GM04503 (cell line): ENCODE measurements at places on chromosomes 2 and 18.

DNA sequence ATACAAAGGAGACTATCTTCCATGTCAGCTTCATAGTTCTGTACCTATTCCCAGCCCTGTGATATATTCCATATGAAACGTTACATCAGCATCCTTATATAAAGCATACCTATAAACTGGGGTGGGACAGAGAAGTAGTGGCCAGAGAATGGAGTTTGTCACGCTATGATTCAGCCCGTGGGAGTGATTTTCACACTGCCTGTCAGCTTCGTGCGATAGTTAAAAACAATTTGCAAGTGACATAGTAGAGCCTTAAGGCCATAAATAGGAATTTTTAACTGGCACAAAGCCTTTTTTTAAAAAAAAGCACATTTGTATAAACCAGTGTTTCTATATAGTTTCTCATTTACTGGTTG is 30.2 kb downstream of the PKP4 start:
- DNase-seq = no peak

DNA sequence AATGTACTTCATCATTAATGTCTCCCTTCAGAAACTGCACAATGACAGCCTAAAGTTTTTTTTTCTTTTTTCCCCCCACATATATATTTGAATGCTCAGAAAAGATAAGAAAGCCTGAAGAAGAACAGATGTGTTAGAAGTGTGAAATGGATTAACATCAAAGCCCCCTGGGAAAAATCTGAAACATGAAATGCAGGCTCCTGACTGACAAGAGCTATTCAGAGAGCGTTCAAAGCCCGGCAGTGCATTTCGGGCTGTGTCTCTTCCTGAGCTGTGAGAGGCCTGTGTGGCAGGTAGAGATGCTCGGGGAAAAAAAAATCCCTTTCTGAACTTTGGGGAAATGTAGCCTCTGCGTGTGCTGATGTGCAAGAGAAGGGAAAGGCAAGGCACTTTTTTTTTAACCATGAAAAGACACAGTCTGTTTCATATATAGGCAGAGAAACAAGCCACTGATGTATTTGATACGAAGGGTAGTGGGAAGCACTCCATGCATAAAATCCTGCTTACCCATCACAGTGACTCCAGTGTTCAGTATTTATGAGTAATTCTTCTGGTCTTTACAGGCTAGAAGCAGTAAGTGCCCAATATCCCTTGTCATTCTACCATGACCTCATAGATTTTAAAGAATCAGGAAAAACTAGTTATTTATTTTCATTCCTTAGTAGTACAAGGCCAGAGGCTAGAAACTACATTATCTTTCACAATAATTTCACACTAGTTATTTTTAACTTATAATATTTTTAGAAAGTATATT is 1574.2 kb upstream of the PIK3C3 start:
- DNase-seq = no peak

- no peak for DNase-seq
These were observed 3.0 kb upstream of the IRS1 start for GRCh38 chr2:226802573-226802972.

DNA sequence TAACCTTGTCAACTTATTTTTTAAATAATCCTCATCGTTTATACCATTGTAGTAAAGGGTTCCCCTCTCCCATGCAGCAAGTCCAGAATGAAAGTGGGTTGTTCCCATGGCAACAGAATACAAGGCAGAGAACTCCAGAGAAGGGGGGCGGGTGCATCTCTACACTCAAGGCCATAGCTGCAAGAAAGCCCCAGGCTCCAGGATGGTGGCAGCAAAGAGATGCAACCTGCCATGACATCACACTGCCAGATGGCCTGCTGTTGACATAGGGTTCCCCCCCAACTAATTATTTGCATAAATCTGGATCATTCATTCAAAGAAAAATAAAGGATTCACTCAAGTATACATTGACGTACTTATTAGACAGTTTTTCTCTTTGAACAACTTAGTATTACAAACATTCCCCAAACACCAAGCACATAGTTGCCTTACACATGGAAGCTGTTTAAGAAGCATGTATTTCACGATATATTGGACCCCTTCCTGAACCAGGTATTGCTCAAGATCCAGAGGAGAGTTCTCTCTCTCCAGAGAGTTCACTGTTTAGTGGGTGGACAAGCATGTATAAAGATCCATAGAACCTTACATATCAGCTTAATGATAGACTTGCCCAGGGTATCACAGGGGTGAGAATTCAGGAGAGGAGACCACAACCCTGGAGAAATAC is 87.4 kb upstream of the KLF7 start:
- no peak for DNase-seq

DNA sequence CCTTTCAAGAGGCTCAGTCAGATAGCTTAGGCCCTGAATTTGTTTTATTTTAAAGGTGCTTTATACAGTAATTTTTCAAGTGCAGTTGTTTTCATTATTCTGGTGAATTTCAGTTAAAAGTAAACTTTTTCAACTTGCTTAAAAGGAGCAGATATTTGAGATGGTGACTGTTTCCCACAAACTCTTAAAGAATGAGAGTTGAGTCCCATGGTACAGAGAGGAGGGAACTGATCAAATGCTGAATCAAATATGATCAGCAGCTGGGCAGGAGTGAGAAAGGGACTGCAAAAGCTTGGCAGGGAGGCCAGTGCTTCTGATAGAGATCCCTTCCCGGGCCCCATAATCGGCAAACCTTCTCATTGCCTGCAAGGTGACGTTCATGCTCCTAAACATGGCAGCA is 91.2 kb downstream of the KCNS3 start:
- DNase-seq = no peak

GRCh38 chr2:18045230-18045629 is 166.8 kb downstream of the KCNS3 start:
- DNase-seq = no peak

GRCh38 chr2:59737299-59737698 is 816.2 kb downstream of the BCL11A start:
- DNase-seq = no peak

DNA sequence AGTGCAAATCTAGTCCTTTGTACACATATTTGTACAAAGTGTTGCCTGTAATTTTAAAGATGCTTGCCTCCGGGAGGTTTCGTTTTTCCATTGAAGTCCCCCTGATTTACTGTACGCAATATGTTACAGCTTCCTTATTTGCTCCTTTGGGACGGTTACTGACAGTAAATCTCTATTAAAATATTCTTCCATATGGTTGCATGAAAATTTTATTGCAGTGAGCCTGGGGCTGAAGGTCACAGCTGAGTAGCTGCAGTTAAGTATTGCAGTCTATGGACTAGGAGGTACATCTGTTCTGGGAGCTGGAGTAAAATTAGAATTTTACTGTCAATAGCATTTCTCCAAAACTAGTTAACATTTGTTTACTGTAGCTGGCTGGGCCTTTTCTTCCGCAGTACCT is 119.2 kb downstream of the ETAA1 start:
- no peak for DNase-seq

- no peak for DNase-seq
These were observed 19.8 kb downstream of the MAP4K4 start for GRCh38 chr2:101717071-101717845.

GRCh38 chr2:66995636-66996035 is 401.5 kb upstream of the ETAA1 start:
- no peak for DNase-seq

DNA sequence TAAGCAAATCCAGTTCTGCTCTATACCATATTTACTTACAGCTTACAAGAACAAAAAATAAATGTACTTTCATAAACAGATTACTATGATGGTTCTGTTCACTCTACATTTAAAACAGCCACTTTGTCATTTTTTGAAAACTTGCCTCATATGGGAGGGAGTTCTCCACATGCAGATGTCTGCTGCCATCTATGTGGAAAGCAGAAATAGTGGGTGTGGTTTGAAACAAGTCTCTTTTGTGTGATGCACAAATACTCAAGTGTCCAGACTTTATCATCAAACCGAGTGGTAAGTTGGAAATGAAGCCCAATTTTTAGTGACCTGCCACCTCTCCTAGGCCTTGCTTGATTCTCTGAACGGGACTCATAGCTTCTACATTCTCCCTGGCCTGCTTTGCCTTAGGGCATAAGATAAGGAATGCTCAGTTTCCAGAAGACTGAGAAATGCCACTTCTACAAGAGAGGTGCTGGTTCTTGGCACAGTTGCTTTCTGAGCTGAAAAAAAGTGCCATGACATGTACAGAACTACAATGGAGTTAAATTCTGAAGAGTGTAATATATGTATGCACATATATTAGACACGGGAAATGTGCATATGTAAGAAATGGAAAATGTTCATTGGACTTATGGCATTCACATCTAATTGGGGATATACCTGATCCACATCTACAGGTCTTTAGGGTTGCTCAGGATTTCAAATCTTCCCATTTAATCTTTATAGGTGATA is 221.0 kb downstream of the SLC8A1 start:
- no peak for DNase-seq

DNA sequence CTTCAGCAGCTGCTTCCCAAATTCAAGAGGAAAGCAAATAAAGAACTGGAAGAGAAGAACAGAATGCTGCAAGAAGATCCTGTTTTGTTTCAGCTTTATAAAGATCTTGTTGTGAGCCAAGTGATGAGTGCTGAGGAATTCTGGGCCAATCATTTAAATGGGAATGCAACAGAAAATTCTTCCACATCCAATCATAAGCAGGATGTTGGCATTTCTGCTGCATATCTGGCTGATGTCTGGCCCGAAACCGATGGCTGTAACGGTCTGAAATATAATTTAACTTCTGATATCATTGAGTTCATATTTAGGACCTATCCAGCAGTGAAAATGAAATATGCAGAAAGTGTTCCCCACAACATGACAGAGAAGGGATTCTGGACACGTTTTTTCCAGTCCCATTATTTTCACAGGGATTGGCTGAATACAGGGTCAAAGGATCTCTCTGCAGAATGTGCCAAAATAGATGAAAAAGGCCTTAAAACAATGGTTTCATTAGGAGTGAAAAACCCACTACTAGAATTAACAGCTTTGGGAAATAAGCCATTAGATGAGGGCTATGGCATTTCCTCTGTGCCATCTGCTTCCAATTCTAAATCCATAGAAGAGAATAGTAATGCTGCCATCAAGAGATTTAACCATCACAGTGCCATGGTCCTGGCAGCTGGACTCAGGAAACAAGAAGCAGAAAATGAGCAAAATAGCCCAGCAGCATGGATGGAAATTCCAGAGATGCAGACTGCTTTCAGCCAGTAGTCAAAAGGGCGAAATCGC is 175.6 kb downstream of the MC4R start:
- peak; percentile 35 for DNase-seq

DNA sequence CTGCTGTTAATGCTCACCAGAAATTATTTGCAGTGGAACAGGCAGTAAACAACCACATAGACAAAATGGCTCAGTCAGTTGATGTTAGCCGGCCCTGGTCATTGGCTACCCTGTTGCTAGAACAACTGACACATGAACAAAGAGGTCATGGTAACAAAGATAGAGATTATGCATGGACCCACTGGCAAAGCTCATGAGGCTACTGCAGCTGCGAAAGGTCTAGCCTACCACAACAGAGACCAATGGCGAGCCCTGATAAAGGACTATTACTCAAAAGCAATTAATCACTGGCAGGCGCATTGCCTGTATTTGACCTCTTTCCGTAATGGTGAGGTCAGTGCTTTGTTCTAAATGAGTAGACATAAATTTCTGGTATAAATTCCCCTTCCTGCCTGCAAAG is 474.2 kb downstream of the DSC3 start:
- no peak for DNase-seq

- no peak for DNase-seq
These were observed 32.6 kb downstream of the MAP2 start for GRCh38 chr2:209456489-209456888.

DNA sequence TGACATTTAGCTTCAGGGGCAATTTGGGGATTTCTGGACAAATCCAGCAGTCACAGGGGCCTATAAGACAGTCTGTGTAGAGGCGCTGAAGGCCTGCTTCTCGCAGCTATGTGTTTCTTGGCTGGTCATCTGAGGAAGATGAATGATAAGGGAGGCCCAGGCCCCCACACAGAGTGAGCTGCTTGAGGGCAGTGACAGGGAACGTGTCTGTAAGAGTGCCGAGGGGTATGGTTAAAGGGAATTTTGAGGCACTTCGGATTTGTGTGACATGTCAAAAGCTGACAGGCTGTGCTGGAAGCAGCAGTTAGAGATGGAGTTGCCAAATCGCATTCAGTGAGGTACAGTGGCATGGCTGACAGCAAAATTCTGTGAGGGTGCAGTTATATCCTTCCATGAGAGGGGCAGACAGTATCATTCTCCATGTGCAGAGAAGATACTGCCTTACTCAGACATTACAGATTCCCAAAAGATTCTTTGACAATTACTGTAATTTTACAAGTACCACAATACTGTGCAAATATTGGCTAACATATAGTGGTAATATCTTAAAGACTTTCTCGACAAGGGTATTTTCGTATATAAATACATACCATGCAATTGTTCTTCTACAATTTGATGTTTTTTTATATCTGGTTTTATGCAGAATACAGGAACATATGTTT is 74.0 kb downstream of the CERS6 start:
- no peak for DNase-seq

GRCh38 chr2:3962719-3963118 is 259.3 kb downstream of the DCDC2C start:
- DNase-seq = no peak

GRCh38 chr2:73979021-73979420 is 5.7 kb upstream of the TET3 start:
- no peak for DNase-seq

GRCh38 chr2:26588576-26588975 is 52.6 kb downstream of the CIB4 start:
- no peak for DNase-seq

DNA sequence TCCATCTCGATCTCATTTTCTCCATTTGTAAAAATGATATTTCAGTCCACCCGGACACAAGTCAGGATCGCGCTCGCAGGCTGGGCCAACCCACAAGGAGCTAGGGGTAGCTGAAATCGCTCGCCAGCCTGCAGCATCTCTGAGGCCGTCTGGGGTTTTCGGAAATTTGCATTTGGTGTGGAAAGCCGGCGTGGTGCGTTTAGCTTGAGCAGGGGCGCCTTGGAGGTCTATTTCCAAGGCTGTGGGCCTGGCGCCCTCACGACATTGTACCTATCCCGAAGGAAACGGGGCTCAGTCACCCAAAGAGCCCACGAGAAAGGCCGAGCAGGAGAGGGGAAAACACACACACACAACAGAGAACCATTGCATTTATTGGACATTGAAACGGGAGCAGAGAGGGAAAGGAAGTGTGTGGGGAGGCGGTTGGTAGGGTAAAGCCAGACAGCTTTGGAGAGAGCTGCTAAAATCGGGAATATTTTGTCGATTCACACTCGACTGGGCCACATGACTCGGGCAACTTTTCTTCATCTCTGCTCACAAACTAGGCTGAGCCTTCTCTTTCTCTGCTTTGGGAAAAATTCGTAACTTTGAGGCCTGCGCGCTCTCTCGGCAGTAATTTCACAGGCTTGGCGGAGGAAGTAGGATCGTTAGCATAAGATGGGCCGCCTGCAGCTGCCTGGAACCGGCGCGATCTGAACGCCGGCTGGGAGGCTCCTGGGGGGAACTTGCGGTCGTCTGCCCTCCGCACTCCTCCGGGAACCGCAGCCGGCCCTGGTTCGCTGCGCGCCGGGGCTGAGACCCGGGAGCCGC is 1.1 kb upstream of the HOXD8 start:
- DNase-seq = no peak

DNA sequence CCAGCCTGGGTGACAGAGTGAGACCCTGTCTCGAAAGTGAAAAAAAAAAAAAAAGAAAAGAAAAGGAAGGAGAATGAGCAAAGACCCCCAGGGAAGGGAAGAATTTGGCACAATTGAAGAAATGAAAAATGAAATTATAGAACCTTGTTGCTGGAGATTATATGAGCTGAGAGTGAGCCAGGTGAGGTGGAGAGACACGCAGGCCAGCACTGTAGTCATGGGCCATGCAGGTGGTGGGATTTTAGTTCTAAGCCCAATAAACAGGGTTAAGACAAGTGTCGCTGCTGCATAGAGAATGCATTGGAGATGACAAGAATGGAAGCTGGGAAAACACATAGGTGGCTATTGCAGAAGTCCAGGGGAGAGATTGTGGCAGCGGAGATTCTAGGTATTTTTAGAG is 32.3 kb downstream of the FBLN7 start:
- no peak for DNase-seq
